ENCODE measurements at places on chromosomes 4 and X.

DNA sequence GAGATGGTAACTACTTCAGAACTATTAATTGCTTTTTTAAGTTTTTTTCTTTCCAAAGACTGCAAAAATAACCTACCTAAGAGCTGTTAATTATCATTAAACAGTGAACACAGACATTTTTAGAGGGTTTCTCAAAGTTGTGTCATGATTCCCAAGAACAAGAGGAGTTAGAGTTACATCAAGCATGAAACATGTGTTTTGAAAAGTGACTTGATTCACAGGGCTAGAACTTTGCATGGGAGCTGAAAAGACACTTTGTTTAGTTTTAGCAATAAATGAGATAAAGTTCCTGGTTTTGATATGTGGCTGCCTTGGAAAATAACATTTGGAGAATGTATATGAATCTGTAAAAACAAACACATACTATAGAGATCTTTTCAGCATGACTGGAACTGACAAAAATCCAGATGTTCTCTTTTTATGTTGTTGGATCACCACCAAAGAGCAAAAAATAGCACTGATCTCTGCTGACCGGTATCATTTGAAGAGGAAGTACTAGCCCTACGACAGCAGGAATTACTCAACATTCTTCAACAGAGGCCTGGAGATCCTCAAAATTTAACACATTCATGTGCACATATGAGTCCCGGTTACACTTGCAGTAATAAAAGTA lies 173.0 kb upstream of the PCDH18 start:
- DNase-seq = no peak

DNA sequence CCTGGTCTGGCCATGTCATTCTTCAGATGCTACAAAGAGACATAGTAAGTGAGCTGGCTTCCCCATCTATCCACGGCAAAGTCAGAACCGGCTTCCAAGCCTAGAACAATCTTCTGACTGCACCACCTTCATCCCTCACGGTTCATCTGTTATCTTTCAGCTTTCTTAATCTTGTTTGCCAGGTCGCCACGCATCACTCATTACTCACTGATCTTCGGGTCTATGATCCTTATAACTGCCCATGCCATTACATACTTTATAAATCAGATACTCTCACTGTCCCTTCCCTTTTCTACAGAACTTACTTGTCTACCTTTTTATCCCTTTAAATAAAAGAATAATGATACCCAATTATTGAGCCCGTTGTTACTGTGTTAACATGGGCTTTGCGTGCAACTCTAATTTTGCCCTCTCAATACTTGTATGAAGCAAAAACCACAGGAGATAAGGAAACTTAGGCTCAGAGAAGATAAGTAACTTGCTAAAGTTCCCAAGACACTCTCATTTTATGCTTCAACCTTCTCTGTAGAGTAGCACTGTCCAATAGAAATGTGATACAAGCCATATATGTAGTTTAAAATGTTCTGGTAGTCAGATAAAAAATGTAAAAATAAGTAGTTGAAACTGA lies 171.7 kb downstream of the AMELX start:
- DNase-seq = no peak

- no peak for DNase-seq
These were observed 8.3 kb downstream of the PKD2 start for GRCh38 chr4:88015659-88016295.

DNA sequence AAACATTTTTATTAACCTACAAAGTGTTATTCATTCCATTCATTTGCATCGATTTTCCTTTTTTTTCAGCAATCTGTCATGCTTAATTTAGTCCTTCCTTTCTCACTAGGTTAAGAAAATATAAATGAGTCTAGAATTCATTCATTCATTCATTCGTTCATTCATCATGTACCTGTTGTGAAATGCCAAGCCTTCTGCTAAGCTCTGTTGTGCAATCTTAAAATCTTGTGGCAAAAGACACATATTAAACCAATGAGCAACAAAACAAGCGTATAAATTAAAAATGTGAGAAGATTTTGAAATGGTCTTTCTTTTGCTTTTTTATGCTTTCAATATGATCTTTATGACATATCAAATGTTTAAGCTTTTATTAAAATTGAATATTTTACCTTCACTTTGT lies 88.6 kb upstream of the MAD2L1 start:
- no peak for DNase-seq

GRCh38 chr4:12487000-12487399 lies 997.1 kb downstream of the RAB28 start:
- DNase-seq = no peak

GRCh38 chr4:37726666-37727065 lies 40.5 kb upstream of the RELL1 start:
- DNase-seq = no peak

DNA sequence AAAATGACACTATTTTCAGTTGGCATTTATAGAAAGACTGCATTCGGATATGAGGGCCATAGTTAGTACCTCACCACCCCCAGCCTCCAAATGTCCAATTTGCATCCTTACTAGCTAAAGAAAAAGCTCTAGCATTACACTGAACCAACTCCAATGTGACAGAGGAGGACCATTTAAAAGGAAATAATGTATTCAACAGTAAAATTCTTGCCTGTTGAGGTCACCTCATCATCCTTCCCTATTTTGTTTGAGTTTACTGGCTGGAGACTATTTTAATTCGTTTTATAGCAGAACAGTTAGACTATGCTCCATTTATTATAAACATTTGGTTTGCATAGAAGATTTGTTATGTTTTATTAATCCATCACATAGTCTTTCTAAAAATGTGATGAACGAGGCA lies 88.2 kb upstream of the PPARGC1A start:
- no peak for DNase-seq

GRCh38 chr4:58360354-58361133 lies 1250.4 kb upstream of the IGFBP7 start:
- no peak for DNase-seq

DNA sequence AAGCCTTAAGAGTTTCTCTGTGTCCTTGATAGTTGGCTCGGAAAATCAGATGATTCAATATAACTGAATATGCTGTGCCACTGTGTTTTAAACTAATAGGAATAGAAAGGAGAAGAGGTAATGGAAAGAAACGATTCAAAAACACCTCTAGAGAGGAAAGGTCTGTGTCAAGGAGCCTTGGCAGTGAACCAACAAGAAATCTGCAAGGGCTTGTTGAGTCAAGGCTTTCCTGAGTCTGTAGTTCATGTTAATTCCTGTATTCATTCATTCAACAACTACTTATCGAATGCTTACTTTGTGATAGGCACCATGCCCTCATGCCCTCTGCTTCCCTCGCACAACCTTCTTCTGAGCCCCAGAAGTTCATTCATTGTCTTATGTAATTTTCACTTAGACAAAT lies 336.0 kb downstream of the PDHA2 start:
- no peak for DNase-seq

- no peak for DNase-seq
These were observed 21.1 kb downstream of the KIT start for GRCh38 chr4:54678826-54679225.
